ENCODE measurements at places on chromosomes 11 and 22.

DNA sequence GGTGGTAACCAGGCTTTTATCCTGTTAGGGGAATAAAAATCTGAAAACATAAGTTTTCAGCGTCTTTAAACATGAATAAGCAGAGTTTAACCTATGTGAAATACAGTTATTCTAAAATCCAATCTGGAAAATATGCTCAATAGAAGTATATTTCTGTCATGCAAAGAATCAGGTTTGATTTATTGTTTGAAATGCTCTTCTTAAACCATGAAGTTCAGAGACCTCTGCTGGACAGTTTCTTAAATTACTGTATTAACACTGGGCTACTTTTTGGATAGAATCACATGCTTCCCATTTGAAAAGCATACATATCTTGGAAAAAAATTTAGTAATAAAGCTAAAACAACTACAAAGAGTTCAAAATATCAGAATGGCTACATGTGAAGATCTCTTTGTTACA is 25.4 kb downstream of the APIP start:
- no peak for DNase-seq

GRCh38 chr11:119048644-119049043 is 8.4 kb downstream of the HYOU1 start:
- no peak for DNase-seq

- DNase-seq = no peak
Observed at GRCh38 chr11:57087991-57088390, 93.8 kb upstream of the LRRC55 start.

DNA sequence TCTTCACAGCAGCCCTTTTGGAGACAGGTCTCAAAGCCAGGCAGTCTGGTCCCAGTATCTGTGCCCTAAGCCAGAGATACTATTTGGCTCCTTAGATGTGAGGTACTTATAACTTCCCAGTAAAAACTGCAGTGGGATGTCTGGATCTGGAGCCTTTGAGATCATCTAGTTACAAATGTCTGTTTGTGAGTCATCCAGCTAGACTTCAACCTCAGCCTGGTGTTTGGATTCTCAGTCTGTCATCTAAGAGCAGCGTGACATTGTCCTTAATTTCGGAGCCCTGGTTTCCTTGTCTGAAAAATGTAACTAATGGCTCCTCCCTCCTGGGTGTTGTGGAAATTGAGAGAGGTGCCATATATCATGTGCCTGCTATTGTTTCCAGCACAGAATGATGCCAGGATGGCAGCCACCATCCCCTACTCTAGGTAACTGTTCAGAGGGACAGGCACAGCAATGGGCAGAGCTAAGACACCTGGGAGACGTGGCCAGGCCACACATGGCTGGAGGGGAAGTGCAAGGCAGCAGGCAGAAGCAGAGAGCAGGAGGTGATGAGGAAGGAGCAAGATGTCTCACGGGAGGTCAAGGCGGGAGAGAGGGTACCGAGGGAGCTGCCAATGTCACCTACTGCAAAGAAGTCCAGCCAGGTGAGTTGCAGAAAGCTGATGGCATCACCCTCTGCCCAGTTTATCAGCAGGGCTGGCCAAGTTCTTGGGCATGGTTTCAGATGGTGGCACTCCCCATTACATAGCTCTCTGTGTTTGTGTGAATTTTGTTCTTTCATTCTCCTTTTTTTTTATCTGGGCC is 20.6 kb upstream of the ST3GAL4 start:
- DNase-seq = no peak

DNA sequence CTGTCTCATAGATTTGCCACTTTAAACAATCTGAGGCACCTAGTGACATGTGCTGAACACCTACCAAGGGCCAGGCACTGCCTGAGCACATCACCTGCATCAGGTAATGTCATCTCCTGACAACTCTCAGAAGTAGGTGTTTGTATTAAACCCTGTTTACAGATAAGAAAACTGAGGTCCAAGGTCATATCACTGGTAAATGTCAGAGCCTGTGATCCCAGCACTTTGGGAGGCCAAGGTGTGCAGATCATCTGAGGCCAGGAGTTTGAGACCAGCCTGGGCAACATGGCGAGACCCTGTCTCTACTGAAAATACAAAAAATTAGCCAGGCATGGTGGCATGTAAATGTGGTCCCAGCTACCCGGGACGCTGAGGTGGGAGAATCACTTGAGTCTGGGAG is 39.1 kb upstream of the ACCSL start:
- DNase-seq = no peak

GRCh38 chr11:26622181-26622580 is 50.1 kb upstream of the MUC15 start:
- no peak for DNase-seq

GRCh38 chr22:35328472-35328885 is 28.8 kb downstream of the TOM1 start:
- DNase-seq = no peak

- DNase-seq = peak; percentile 72
Observed at GRCh38 chr22:42365111-42365865, 66.9 kb downstream of the NFAM1 start.

- no peak for DNase-seq
Observed at GRCh38 chr11:1047595-1048156, 11.2 kb upstream of the MUC6 start.

DNA sequence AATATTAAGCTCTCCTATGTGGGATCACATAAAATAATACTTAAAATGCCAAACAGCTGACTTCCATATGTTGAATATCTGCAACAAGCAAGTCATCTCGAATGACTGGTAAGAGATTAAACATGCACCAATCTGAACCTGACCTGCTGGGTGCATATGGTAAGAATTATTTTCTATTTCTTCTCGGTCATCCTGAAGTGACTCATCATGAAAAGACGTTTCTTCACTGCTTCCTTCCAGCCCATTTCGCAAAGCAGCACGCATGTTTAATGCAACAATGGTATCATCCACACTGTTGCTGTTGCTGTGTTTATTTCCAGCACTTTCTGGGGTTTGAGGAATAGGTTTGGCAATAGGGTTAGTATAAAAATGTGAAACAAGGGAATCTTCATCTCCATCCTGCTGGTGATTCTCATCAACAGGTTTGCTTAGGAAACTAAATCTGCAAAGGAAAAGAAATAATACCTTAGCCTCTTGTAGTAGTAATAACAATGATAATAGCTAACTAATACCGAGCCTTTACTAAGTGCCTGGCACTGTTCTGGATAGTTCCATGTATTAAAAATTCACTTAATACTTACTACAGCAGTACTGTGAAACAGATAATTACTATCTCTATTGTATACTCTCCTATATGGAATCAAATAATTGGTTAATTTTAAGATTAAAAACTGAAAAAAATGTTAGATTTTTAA is 52.0 kb upstream of the CHRNA10 start:
- no peak for DNase-seq

DNA sequence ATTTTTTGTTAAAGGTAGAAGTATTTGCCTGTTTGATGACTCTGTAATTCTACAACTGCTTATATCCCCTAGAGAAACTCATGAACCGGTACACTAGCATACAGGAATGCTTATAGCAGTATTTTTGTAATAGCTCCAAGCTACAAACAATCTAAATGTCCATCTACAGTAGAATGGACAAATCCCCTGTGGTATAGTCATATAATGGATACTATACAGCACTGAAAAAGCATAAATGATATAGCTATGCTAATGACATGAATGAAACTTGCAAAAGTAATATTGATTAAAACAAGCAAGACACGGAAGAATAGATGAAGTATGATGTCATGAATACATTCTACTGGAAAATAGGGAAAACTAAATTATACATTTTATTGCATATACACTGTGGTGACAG is 142.9 kb downstream of the CEP164 start:
- no peak for DNase-seq

DNA sequence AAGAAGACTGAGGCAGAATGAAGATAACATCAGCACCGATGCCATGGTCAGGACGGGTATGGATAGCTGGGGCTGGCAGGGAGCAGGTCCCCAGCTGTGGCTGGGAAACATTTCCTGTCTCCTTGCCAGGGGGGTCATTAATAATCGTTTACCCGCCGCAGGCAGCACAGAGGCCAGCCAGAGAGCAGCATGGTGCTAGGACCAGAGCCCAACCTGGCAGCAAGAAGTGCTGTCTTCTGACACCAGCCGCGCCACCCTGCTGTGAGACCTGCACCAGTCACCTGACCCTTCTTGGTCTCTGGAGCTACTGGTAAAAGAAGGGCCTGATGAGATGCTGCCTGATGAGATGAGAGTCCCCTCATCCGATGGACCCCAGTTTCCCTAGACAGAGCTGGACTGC is 36.3 kb downstream of the PDE2A start:
- no peak for DNase-seq

DNA sequence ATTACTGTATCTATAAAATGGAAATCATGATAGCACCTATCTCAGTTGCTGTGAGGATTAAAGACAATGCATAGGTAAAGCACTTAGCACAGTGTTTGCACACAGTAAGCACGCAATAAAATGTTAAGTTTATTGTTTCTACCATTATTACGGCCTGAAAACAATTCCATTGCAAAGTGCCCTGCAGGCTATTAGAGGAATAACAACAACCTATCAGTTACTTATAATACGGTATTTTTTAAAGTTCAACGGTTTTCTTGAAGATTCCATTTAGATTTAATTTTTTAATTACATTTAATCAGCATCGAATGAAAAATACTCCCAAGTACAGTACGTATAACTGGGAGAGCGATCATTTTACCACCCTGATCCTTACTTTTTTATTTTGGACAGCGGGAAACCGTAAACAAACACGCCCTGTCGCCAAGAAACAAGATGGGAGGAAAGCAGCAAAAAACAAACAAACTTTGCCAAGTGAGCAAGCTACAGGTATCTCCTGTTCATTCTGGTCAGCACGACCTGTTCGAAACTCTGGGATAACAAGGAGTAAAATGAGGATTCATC is 893 bp downstream of the SLC36A4 start:
- no peak for DNase-seq

- no peak for DNase-seq
Observed at GRCh38 chr11:108662700-108663099, 2.2 kb upstream of the DDX10 start.

- no peak for DNase-seq
Observed at GRCh38 chr22:35183917-35184316, 73.4 kb upstream of the HMGXB4 start.

- no peak for DNase-seq
Observed at GRCh38 chr11:46437122-46437689, 45.6 kb upstream of the CHRM4 start.

DNA sequence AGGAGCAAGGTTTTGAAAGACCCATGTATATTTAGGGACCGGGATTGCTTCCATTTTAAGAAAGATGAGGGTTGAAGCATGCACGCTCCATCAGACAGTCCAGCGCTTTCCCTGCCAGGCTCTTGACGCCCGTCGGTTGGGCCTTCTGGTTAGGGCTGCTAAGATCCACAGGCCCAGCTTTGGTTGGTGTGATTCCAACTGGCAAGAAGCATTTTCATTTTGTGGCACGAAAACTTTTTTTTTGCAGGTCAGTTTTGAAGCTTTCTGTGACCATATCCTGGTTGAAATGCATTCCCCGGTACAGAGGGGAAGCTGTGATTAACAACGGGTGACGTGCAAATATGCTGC is 34.3 kb upstream of the MPPED1 start:
- DNase-seq = peak; percentile 37

DNA sequence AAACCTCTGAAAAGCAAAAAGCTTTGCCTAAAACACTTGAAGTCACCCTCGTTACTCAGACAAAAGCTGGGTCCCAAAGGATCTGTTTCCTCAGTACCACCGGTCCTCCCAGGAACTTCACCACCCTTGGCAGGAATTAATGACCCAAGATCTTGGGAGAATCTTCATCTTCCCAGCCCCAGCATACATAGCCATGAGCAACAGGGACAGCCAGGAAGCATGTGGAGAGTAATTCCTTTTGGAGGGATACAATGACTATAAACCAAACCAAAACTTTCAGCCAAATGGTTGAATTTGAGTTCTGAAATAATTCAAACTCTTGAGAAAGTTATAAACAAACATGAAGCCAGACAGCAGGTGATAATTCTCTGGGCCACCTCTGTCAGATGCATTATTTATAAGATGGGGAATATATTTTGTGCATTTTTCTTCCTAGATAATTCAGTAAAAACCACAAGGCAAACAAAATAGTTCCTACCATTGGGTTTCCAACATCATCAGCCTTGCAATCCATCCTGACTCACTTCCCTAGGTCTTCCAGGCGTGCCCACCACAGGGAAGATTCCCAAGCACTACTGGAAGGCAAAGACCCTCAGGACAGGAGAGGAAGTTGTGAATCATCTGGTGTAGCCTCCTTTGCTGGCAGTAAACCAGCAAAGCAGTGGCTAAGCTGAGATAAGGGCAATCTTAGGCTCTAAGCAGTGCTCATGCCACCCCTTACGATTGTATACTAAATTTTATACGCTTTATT is 71.7 kb upstream of the DRD2 start:
- DNase-seq = no peak

- no peak for DNase-seq
Observed at GRCh38 chr11:134562941-134563471, 151.0 kb upstream of the B3GAT1 start.

DNA sequence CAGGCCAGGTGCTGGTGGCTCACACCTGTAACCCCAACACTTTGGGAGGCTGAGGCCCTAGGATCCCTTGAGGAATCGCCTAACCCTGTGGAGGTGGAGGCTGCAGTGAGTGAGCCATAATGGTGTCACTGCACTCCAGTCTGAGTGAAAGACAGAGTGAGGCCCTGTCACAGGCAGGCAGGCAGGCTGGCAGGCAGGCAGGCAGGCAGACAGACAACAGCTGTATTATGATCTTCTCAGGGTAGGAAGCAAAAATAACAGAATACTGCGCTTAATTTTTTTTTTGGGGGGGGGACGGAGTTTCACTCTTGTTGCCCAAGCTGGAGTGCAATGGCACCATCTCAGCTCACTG is 3901.6 kb upstream of the OR11H1 start:
- DNase-seq = no peak

- DNase-seq = no peak
Observed at GRCh38 chr11:11913395-11913794, 71.6 kb downstream of the USP47 start.

- DNase-seq = no peak
Observed at GRCh38 chr22:24405631-24406321, 21.6 kb upstream of the ADORA2A start.

- DNase-seq = no peak
Observed at GRCh38 chr11:118545533-118545932, 14.5 kb downstream of the TMEM25 start.

- DNase-seq = no peak
Observed at GRCh38 chr11:61027141-61027840, 55.8 kb downstream of the CD6 start.

- no peak for DNase-seq
Observed at GRCh38 chr11:43833657-43834073, 47.0 kb upstream of the ALKBH3 start.

GRCh38 chr11:102295045-102295444 is 22.2 kb upstream of the BIRC3 start:
- no peak for DNase-seq

GRCh38 chr11:22703591-22703990 is 37.2 kb downstream of the GAS2 start:
- peak; percentile 15 for DNase-seq

Data from right kidney (tissue), 9 donors.